ENCODE measurements at places on chromosomes 1 and 21.
A peak's percentile ranks its signal among the peaks of the same experiment; 100 is the strongest.

DNA sequence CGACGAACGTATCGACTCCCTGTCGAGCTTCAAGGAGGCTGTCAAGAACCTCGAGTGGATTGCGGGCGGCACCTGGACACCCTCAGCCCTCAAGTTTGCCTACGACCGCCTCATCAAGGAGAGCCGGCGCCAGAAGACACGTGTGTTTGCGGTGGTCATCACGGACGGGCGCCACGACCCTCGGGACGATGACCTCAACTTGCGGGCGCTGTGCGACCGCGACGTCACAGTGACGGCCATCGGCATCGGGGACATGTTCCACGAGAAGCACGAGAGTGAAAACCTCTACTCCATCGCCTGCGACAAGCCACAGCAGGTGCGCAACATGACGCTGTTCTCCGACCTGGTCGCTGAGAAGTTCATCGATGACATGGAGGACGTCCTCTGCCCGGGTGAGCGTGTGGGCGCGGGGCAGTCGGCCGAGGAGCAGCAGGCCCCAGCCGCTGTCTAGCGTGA is 28.0 kb downstream of the COL6A2 start:
- no peak for DNase-seq

DNA sequence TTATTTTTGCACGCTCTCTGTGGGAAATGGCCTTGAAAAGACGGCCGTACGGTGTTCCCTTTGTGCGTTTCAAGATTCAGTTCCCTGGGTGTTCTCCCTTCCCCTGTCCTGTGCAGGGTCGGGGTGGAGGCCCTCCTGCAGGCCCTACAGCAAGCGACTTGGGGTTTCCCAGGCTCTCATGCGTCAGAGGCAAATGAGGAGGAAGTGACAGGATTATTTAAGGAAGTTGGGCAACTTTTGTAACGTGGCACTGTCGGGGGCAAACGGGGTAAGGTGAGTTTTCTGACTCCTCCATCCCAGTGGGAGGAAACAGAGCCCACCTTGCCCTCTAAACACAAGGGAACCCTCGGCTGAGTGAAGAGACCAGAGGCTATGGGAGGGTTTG is 16.1 kb upstream of the AJAP1 start:
- no peak for DNase-seq

DNA sequence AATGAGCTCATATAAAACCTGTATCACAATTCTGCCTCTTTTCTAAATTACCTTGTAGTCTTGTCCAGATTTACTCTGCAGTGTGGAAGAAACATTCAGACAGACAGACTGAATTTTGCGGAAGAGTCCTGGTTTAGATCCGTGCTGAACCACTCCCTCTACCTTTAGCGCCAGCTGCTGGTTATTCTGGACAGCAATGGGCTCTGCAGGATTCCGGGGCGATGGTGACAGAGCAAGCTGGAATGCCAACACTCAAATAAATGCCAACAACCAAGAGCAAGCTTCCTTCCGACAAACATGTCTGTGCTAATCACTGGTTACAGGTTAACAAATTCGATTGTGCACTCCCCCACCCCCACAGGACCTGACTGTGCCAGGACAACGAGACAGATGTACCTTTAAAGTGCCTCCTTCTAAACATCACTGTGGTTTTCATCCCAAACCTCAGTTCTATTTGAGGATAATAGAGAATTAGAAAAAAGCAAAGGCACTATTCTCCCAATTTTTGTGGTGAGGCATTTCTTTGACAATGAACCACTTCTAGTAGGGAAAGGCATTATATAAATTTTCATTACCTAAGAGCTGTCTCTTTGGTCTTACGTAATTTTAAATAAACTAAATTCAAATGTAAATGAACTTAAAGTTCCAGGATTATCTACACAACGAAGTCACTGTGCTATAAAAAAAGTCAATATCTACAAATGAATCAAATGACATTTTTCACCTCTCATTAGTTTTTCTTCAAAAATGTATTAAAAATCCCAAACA is 90.4 kb downstream of the INTS7 start:
- no peak for DNase-seq

DNA sequence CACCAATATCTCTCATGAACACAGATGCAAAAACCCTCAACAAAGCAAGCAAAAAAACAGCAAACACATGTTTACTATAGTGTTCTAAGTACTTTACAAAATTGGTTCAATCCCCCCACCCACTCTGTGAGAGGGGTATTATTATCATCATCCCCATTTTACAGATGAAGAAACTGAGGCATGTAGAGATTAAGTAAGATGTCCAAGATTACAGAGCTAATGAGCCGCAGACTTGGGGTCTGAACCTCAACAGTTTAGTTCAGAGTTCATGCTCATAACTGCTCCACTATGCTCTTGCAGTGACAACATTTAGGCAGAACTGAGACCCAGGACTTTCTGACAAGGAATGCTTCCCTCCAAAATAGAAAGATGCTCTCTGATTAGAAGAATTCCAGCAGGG is 21.9 kb downstream of the CLSTN1 start:
- no peak for DNase-seq

DNA sequence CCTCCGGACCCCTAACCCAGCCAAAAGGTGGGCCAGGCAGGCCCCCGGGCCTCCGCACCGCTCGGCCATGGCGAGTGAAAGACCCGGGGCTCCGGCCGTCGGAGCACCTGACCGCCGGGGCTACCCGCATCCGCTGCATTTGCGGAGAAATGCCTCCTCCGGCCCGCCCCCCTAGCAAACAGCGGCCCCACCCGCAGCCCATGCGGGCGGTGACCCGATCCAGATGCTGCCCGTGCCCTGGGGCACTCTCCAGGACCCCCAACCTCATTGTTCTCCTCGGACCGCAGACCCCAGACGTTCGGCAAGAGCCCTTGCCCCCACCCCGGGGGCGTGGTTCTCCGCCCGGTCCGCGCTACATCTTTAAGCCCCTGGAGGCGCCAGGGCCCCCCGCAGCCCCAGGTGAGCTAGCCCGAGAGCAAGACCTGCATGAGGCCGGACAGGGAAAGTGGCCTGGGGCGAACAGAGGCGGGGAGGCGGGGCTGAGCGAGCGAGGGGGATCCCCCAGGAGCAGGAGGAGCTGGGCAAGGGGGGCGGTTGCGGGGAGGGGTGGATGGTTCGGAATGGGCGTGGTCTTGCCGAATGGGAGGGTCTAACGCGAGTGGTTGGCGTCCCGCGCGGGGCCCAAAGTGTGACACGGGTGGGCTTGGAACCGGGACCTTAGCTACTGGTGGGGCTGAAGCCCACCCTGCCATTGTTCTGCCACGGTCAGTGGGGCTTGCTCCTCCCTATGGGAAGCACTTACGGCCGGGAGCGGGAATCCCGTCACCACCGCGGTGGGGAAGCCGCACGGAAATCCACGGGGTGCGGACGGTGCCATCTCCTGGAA is 6.3 kb upstream of the CRYBG2 start:
- peak; percentile 68 for DNase-seq

DNA sequence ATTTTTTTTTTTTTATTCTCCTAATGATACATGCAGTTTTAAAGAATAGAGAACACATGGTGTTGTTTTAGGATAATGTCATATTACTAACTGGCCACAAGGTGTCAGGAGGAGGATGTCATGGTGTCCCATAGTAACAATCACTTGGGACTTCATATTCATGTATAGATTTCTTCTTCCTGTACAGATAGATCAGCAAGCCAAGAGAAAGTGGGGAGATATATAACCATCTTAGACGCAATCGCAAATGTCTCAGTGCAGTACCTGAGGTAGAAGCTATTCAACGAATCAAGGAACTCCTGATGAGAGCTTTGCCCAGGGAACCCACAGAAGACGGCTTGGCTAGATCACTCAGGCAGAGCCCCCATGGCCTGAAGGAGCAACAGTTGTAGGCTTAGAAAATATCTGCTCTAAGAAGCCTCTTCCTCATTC is 12.3 kb downstream of the OR2T11 start:
- no peak for DNase-seq

DNA sequence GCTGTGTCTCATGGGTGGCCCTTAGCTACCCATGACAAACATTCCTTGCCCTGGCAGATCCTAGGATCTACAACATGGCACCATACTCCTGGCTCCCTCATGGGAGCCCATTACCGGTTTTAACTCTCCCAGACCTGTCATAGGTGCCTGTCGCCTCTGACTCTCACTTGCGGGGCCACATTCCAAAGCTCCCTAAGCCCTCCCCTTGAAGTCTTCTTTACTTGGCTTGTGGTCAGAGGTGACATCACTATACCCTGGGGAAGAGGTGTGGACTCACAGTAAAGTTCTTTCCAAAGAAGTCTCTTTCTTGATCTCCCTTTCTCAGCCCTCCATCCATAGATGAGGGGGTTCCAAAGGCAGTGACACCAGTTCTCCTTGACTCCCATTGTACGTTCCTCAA is 5.4 kb upstream of the SLAMF9 start:
- DNase-seq = no peak

DNA sequence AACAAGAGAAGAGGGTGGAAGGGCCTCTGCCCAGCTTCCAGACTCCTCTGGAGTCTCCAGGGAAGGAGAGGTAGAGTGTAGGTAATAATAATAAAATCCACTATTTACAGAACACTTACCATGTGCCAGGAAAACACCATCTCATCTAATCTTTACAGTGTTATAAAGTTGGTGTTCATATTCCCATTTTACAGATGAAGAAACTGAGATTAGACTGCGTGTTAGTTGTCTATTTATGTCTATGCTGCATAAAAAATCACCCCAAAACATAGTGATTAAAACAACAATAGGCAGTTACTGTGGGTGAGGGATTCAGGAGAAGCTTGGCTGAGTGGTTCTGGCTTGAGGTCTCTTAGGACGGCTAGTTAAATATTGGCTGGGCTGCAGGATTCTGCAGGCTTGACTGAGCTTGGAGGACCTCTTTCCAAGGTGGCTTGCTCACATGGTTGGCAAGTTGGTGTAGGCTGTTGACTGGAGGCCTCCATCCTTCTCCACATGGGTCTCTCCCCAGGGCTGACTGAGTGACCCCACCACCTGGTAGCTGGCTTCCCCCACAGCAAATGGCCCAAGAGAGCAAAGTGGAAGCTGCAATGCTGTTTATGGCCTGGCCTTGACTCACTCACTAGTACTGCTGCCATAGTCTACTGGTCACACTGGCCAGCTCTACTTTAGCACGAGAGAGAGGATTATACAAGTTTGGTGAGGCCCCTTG is 6.5 kb upstream of the ALX3 start:
- DNase-seq = no peak

DNA sequence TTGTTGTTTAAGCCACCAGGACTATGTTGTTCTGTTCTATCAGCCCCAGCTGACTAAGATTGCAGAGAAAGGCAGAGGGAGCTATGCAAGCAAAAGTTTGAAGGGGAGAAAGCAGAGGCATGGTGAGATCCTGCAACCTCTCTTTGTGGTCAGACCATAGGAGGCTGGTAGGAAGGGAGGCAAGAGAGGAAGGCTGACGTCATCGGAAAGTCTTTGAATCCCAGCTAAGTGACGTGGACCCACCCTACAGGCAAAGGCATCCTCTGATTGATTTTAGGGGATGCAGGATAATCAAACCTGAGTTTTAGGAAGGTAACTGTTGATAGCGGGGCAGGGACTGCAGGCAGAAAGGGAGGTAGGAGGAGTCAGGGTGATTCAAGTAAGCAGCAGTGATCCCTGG is 23.3 kb upstream of the TNNI1 start:
- no peak for DNase-seq

DNA sequence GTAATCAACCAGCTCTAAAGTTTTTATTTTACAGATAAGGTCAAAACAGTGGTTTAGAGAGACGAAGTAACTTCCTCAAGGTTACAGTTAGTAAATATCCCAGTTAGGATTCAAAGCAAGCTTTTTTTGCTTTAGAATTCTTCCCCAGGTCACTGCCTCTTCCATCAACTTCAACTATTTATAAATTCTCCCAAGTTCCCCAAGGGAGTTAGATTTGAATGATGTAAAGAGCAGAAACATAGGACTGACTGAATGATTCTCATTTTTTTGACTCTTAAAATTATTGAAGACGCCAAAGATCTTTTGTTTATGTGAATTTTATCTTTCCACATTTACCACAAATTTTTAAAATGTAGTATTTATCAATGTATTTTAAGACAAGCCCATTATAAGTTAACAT is 4.1 kb downstream of the POGZ start:
- DNase-seq = no peak

DNA sequence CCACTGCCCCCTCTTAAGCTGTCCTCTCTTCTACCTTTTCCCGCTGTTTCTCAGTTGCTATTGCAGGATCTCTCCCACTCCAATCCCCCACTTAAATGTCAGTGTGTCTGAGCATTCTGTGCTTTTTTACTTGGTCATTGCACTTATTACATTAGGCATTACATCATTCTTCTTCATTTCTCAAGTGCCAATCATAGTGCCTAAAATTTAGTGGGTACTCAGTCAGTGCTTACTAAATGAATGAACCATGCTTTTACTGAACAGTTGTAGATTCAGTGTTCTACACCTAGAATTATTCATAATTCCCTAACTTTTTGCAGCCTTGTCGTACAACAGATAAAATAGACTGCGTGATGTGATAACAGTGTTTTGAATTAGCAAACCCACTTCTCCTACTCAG is 19.4 kb downstream of the ARMH1 start:
- no peak for DNase-seq

- no peak for DNase-seq
These were observed 326.5 kb downstream of the KIF26B start for GRCh38 chr1:245481261-245481660.

GRCh38 chr21:38413958-38414548 is 84.2 kb downstream of the ERG start:
- no peak for DNase-seq

DNA sequence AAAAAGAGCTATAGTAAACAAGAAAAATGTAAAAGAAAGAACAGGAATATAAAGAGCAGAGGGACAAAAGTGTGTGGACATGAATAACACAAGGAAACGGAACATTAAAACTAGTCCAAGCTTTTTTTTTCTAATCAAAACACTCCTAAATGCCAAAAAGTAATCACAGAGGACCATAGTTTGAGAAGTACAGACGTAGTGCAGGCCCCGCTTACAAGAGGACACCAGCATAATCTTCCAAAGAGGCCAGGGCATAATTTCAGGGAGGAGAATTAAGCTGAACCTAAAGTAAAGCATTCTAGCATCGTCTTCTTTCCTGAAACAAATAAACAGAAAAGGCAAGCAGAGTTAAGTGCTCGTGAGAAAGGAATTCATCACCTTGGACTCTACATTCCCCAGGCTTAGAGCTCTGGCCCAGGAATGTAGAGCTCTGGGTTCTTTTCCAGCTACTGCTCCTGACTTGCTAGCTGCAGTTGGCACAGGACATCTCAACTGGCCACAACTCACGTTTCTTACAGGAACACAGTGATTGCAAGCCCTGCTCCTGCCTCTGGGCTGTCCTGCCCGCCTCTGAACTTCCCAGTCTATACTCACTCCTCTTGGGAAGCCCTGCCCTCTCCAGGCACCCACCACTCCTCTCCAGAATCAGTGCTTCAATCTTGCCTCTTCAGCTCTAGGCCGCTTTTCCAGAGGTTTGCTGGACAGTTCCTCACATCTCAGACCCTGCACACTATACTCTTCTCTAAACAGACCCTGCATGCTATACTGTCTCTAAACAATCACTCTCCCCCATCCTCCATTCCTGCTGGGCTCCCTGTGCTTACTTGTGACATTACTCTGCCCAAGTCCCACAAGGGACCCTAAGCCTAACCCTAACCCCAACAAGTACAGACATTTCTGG is 9.8 kb downstream of the RGS8 start:
- DNase-seq = no peak

All from activated CD8-positive, alpha-beta T cell treated with anti-CD3 and anti-CD28 coated beads, Interleukin-2, amount 10 ng/mL, durations not matched to agents 7 days and 5 days (primary cell).